ENCODE measurements at places on chromosomes 4 and X. TPM values are rescaled to one million over a fixed set of nuclear protein-coding genes. Genes with fewer than 3 reads are reported as not detected.

- no peak for ATAC-seq
These were observed 64.3 kb downstream of the SMIM20 start for GRCh38 chr4:25978327-25978726.

GRCh38 chr4:168560184-168561180 is 63.6 kb downstream of the PALLD start:
- no peak for ATAC-seq

Gene CTAG1B
- total RNA-seq: not detected

Gene GLRA3
- total RNA-seq: not detected

Gene TCP11X2
- not detected for total RNA-seq

DNA sequence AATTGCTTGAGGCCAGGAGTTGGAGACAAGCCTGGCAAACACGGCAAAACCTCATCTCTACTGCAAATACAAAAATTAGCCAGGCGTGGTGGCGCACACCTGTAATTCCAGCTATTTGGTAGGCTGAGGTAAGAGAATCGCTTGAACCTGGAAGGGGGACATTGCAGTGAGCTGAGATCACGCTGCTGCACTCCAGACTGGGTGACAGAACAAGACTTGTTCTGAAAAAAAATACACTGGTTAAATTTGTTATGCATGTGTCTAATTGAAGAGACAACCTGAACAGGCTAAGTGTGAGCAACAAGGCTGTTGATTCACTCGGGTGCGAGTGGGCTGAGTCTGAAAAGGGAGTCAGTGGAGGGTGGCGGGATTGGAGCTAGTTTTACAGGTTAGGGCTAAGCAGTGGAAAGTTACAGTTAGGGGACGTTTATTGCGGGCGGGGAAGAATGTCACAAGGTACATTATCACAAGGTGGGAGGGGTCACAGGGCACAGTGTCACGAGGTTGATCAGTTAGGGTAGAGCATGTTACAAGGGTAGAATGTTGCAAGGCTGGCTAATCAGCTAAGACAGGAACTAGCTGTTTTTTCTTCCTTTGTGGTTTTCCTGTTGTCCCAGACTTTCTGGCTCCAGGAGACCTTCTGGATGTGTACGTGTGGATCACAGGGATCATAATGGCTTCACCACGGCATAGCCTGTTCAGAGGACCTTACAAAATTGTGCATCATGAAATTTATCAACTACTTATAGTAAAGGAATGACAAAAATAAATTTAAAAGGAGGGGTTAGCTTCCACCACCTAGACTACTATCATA is 115.8 kb downstream of the NAA11 start:
- no peak for ATAC-seq

DNA sequence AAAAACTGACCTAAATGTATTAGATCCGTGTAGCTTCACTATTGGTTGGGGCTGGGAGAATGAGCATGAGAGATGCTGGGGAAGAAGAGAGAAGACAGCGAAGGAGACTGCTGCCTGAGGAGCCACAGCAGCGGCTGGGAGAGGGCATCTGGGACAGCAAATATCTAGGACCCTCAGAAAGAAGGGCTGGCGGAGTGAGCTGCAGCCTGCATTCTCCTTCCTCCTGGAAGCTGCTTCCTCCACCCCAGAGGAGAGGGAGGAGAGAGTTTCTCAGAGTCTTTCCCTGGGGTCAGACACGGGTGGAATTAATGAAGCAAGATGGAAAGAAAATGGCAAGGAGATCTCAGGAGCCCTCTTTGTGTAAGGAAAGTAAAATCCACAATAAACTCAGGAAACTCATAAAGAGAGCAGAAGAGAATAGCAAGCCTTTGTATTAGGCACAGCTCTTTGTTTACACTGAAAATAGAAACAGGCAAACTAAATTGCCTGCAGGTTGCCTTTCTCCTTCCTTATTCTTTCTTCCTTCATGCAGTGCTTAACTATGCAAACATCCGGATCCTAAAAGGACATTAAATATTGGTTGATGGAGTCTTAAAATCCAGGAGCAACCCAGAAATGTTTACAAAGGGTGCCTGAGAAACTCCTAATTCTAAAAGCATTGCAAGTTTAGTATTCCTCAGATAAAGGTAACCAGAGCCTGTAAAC is 130.3 kb upstream of the GALNT7 start:
- no peak for ATAC-seq

Gene ELMOD2
- total RNA-seq: 25.2 TPM

Gene RHOXF1
- total RNA-seq: not detected

Gene GYPA
- total RNA-seq: not detected

Gene TXK
- total RNA-seq: 0.39 TPM

DNA sequence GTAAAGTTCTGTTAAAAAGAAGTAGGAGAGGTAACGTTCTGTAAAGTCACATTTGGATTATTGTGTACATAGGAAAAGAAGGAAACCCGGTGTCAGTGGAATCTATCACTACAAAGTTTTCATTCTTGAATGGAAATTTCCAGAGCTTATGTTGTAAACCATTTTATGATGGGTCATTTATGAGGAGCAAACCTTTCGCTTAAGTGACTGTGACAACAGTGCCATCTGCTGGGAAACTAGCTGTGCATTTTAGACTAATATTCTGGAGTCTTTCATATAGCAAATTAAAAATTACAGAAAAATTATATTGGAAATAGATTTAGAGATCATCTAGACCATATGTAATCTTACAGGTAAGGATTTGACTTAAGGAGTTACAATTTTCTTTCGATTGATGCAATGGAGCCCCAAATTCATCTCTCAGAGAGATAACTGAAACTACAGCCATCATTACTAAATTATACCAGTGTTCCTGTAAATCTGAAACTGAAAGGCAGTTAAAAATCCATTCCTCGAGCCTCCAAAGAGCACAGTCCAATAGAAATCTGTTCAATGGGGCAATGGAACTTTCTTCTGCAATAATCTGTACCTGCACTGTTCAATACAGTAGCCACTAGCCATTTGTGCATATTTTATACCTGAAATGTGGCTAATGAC is 26.9 kb downstream of the ASB9 start:
- ATAC-seq: no peak

GRCh38 chr4:147638942-147639341 is 21.7 kb downstream of the TMEM184C start:
- ATAC-seq: no peak

GRCh38 chrX:153867139-153867538 is 18.8 kb downstream of the L1CAM start:
- no peak for ATAC-seq

DNA sequence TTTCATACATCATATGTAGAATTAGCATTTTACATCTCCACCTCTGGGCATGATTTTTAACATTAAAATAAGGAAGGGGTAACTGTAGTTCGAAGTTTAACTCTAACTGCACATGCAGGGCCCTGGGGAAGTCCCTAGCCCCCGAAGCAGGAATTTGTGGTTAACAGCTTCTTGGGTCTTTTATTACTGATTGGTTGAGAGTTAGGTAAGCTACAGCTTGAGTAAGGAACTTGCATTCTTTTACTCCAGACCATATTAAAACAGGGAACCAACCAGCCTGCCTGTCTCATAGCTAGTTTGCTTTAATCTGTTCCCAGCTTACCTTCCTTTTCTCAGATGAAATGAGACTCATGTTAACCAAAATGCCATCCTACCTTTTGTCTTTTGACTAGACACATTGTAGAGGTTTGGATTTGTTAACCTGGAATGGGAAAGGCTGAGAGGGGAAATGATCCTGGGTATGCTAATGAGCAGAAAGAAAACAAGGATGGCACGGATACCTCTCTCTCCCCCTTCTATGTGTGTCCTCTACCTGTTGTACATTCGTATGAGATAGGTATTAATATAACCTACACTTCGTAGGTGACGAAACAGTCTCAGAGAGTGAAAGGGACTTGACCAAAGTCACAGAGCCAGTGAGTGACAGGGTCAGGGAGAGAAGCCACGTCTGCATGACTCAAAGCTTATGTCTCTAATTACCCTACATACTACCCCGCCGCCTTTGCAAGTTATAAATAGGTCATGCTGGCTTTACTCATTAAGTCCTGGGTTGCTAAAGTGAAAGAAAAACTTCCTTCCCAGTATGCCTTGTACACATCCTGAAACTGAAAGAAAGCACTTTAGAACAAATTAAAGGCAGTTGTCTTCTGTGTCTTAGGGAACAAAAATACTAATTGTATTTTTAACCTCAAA is 119.5 kb upstream of the AFF2 start:
- ATAC-seq: no peak

Gene IQCM
- not detected for total RNA-seq

Gene TIGD4
- total RNA-seq: 0.31 TPM

GRCh38 chrX:8345473-8345872 is 119.2 kb upstream of the VCX3B start:
- no peak for ATAC-seq

DNA sequence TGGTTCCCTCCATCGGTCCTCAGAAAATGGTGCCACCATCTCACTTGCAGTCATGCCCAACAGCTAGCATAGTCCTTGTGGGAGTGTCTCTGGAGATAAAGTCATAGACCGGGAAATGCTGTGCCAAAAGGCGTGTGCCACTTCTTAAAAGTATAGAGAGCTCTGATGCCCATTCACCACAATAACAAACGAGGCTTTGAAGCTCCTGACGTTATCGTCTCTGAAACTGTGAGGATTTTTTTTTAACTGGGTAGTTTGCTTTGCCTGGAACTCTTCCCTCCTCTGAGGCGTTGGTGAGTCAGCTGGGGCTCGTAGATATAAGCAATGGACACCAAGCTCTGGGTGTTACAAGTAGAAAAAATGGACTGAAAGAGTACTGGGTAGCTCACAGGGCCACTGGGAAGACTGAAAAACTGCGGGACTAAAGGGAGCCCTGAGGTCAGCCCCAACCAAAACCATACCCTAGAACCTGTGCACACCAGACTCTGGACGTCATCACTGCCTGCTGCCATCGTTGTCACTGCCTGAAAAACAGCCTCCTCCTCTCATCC is 89.4 kb upstream of the TRIM2 start:
- no peak for ATAC-seq

GRCh38 chr4:175514174-175514573 is 297.9 kb downstream of the GPM6A start:
- ATAC-seq: no peak

- ATAC-seq: peak; percentile 41
These were observed 12.2 kb upstream of the MTMR1 start for GRCh38 chrX:150680974-150681373.

GRCh38 chrX:19883878-19884277 is 3.5 kb downstream of the SH3KBP1 start:
- ATAC-seq: no peak

- ATAC-seq: no peak
These were observed 25.0 kb downstream of the CRMP1 start for GRCh38 chr4:5867866-5868265.

Gene RAB41
- not detected for total RNA-seq

- peak; percentile 7 for ATAC-seq
These were observed at the start of gene NPY2R for GRCh38 chr4:155208258-155209054. NPY2R (plus strand) TSS chr4:155208636; CDS start chr4:155213940, 5,304 bp downstream.

DNA sequence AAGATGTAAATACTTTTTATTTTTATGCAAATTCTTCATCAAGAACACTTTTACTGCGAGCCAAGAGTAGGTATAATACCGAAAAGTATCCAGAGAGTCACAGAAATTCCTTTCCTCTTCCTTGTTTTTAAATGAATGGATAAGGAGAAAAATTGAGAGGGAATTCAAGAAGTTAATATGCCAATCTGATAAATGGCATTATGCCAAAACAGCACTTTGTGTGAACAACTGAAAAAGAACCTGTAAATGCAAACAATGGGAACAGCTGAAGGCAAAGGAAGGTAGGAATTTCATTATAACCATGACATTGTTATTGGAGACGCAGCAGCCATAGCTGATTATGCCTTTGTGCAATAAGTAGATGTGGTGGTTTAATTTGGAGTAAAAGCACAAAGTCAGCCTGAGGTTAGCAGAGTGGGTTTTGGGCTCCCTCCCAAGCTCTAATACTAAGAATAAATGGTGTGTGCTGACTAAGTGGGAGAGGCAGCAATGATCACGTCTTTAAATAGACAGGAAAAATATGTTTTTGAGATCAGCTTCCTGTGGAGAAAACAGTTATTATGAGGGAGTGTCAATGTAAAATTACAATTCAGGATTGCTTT is 209.8 kb upstream of the NDST4 start:
- ATAC-seq: no peak

DNA sequence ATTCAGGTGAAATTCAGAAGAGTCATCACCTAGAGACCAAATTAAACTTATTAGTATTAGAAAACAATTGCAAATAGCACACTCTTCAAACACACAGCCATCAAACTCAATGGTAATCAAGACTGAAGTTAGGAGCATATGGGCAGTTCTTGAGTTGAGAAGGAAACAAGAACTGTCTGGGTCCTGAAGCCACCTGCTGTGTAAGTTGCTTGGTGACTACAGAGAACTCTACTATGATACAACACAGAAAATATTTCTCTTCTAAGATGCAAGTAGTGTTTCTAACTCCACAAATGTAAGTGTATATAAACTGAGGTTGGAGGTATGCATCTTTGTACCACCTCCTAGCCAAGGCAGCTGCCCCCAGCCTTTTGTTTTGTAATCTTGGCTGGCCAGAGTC is 325 bp upstream of the PF4V1 start:
- no peak for ATAC-seq

Gene RNF212
- total RNA-seq: 1.5 TPM

DNA sequence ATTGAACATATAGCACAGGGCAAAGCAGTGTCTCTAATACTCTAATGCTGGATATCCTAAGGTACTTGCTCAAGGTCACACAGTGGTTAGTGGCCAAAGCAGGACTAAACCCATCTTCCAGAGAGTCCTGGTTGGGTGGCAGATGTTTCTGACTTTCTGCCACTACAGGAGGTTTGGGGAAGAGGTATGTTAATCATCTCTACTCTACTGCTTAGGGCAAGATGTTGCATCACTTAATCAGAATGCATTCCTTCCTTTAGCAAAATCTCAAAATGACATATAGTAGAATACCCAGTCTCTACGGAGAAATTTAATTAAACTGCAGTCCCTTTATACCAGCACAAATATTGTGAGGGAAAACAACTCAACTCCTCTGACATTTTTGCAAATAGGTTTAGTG is 190.7 kb upstream of the FAM241A start:
- ATAC-seq: no peak

- no peak for ATAC-seq
These were observed 13.1 kb upstream of the MAGEA4 start for GRCh38 chrX:151899622-151900021.

DNA sequence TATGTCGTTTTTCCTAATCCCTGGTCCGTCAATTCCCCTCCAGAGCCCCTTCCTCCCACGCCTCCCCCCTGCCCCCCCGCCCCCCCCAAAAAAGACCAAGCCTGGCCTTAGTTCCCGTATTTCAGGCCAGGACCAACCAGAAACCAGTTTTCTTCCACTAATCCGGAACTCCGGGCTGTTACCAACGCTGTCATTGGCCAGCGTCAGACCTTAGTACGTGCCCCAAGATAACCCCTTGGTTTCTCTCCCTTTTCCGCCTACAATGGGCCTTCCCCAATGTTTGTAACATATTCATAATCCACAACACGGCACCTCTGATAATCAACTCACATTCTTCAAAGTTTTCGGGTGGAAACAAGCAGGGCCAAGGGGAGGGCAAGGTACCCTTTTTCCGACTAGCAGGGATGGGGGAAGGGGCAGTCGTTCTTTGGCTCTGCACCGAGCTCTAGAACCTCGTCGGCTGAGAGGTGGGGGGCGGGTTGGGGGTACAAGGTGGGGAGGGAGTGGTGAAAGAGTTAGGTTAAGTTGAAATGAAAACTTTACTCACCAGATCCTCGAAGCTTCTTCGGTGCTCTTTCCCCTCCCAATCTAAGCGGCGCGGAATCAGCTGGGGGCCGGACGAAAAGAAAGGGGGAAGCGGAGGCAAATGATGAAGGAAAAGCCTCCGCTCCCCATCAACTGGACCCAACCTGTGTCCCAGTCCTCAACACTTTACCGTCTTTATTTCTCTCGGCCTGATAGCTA is 1.5 kb downstream of the BRWD3 start:
- ATAC-seq: peak; percentile 79

Gene ATP5ME
- 108 TPM for total RNA-seq

All from gastroesophageal sphincter (tissue), 4 donors.